ENCODE measurements at places on chromosomes 2 and 18.

GRCh38 chr2:9914384-9915065 lies 37.0 kb upstream of the GRHL1 start:
- DNase-seq, result no peak

DNA sequence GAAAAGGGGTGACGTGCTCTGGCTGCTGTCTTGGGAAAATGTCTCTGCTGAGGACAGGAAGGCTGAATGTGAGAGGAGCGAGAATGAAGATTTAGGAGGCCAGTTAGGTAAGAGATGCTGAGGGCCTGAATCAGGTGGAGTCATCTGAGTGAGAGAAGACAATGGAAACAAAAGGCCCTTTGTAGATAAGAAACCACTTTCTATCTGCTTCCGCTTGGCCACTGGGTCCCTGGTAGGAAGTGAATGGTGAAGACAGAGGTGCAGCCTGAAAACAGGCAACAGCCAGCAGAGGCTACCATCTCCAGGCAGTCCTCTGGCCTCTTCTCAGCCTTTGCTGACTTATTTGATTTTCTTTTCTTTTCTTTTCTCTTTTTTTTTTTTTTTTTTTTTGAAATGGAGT lies 374.0 kb upstream of the SLC14A2 start:
- DNase-seq, result no peak

DNA sequence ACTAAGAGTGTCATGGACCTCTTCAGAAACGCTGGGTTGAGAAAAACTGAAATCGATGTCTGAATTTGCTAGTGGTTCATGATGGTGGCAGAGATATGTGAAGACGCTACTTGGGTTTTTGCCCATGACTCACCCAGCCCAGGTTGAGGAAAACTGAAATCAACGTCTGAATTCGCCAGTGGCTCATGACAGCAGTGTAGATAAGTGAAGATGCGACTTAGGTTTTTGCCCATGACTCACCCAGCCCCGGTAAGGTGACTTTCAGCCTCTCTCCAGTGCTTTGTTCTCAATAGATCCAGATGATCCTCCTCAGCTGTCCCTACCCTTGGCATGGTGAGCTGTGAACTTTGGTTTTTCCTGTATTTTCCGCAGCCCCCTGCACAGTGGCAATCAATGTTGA lies 105.3 kb upstream of the SIX3 start:
- no peak for DNase-seq

DNA sequence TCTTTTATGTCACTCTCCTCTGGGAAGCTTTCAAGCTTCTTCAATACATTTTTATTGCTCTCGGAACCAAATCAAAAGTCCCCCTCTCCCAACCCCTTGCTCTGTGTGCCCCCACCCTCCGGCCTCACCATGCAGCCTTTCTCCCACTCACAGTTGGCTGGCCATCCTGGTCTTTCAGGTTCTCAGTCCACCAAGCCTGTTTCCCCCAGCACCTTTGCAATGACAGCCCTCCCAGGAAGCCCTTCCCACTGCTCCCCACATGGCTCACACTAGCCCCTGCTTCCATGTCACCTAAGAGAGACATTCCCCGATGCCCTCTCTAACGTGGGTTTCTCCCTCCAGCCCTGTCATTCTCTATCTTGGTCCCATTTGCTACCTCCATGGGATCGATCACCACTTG lies 266.6 kb downstream of the SRBD1 start:
- no peak for DNase-seq

DNA sequence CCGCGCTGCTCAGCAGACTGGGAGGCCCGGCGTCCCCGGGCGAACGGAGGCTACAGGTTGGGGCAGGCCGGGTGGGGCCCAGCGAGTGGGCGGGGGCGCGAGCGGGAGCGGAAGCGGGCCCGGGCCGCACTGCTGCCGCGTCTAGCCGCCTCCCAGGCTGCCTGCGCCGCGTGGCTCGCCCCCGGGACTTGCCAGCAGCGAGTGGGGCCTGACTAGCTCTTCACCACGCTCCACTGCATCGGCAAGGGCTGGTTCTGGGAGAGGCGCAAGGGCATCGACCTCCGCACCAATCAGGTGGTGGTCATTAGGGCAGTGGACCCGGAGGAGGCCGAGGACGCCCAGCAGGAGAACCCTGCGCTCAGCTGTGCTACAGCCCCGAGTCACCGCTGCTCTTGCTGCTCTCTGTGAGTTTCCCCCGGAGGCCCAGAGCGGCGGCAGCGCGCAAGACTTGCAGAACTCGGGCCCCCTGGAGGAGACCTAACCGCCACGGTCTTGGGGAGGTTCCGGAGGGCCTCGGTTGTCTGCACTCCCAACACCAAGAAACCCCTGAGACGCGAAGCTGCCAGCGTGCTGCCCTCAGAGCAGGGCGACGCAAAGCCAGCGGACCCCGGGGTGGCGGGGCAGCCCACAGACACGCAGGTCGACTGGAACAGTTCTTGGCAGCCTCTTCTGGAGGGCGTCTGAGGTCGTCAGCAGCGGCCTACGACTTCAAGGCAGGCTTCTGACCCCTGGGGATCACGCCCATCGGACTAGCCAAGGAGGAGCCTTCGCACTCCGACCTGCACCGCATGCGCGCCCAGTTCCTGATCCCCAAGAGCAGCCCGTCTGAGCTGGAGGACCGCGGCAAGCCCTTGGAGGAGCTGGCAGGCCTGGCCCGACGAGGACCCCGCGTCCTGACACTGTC lies 27.2 kb upstream of the PTPN2 start:
- no peak for DNase-seq

DNA sequence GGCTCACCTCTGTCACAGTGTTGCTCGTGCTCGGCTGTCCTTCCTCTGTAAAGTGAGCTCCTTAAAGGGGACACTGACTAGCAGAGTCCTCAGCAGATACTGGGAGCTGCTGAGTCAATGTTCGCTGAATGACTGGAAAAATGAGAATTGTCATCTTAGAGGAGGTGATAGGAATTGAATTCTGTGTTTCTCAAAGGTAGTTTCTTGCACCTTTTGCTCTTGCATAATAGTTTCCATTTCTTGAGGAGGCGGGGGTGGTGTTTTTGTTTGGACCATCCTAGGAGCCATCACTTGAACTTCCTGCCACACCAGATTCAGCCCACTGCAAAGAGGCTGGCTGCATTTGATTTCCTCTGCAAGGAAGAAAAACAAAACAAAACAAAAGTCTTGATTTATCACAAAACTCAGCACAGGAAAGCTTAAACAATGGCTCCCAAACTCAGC lies 11.4 kb upstream of the RFX8 start:
- no peak for DNase-seq

DNA sequence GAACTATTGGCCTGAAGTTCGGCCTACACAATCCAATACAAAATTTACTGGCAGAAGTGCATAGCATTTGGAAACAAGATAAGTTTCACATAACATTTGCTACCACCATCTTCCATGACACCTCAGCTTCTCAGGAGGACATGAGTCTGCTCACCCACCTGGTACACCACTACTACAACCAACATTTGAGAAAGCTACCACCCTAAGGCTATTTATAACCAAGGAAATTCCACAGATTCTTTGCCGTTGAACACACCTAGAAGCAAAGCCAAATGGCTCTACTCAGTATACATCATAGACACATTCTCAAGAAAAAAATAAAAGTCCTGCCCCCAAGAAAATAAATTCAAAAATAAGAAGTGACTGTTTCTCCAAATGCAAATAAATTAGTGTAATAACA lies 145.3 kb downstream of the SPAG16 start:
- no peak for DNase-seq

DNA sequence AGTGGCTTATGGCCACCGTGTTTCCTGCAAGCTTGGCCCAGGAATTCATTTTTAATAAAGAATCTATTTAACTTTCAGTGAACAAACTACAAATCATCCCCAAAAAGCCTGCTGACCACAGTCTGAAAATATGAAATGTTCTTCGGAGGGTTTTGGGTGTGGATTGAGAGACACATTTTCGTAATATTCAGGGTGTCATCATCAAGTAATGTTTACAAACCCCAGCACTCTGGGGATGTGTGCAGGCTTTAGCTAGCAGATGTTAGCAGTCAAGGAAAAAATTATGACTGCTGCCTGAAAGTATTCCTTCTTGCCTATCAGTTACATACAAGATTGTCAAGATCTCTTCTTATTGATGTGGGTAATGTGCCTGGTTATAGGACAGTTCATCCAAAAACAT lies 143.9 kb upstream of the FN1 start:
- peak; percentile 12 for DNase-seq

DNA sequence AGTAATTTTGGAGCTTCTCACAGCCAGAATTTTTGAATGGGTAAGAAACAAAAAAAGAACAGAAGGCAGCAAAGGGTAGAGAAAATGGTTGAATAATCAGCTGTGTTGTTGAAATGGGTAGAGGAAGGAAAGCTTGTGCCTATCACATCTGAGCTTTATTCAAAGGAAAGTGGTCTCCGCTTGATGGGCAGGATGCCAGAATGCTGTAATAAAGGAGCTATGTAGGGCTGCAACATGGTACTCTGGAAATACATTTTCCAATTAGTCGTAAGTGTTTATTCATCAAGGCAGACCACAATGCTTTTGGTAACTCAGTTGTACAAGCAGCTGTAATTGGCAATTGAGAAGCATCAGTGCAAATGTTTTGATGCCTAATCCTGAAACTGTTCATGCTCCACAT lies 196.9 kb downstream of the ICOS start:
- DNase-seq, result no peak

DNA sequence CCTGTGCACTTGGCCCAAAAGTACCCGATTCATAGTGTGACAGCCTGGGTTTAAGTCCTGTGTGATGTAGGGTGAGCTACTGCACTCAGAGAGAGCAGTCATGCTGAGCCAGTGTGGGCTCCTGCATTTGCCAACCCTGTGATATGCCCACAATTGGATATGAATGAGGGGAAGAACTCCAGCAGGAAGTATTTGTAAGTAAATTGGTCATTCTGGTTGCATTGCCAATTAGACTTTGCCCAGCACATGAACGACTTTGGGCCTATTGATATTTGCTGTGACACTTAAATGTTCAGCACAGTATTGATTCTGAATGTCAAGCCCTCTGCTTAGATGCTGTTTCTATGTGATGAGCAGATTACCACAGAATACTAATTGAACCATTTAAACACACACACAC lies 570.9 kb downstream of the PIK3C3 start:
- DNase-seq, result no peak

DNA sequence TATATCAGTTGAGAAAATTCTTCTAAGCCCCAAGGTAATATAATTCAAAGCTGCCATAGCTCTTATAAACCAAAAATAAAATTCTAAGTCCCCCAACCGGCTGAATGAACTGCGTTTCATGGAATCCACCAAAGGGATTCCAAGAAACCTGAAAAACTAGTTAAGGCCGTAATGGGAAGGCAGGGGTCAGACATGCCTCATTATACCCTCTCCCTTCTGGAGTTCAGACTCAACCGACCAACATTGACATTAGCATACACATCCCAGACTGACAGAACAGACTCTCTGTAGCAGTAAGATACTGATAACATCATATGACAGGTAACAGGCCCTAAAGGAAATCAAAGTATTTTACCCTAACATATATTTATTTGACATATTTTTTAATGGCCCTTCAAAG lies 31.4 kb upstream of the PHLPP1 start:
- DNase-seq, result no peak

GRCh38 chr18:33157893-33158292 lies 282.6 kb downstream of the CCDC178 start:
- DNase-seq, result no peak

DNA sequence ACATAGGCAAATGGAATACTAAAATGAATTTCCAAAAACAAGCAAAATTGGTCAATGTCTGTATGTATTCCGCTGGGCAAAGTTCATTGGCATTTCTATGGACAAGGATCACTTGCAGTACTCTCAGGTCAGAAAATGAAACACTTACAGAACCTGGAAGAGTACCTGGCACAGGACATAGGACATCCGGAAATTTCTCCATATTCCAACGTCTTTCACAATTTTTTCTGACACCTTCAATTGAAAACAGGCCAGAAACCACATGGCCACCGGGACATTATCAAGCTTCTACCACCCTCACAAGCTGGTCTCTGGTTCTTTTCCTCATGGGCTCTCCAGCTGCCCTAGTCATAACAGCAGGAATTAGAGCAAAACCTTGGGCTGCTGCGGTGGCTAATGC lies 96.9 kb upstream of the MSH6 start:
- no peak for DNase-seq

- no peak for DNase-seq
Measured at GRCh38 chr2:160194351-160194750, 5.7 kb downstream of the ITGB6 start.

- DNase-seq, result no peak
Measured at GRCh38 chr18:61732854-61733253, 160.0 kb downstream of the RNF152 start.

DNA sequence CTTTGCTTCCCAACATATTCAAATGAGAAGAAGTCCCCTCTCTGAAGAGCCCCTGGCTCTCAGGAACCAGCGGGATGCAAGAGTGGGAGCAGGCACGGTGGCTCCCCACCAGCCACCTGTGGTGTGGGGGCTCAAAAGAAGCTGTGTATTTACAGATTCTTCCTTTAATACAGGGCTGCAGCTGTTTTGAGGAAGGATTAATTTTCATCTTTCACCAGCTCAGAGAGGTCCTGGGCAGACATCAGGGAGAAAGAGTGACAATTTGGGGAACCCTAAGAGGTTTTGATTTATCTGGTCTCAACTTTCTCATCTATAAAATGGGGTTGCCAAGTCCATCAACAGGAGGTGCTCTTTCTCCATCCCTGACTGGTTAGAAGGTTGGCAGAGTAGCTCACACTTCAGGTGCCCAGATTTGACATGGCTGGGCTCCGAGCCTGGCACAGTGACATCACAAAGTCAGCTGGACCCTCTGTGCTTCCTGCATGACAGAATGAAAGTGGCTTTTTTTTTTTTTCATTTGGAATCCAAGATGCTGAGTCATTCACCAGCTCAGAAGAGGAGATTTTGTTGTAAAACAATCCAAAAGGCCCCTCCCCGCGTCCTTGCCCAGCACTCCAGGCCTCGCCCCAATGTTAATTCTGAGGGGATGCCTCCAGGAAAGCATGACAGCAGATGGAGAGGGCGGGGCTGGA lies 15.5 kb upstream of the SIX2 start:
- peak; percentile 2 for DNase-seq

- no peak for DNase-seq
Measured at GRCh38 chr2:164960159-164960558, 4.8 kb upstream of the SLC38A11 start.

- DNase-seq, result no peak
Measured at GRCh38 chr2:134396493-134396892, 142.6 kb downstream of the MGAT5 start.

- DNase-seq, result no peak
Measured at GRCh38 chr2:165587335-165587938, 117.9 kb downstream of the CSRNP3 start.

- no peak for DNase-seq
Measured at GRCh38 chr18:79587779-79588635, 91.6 kb upstream of the CTDP1 start.

Measured in SHP77 (cell line).